ENCODE measurements at places on chromosomes 1 and 21.

DNA sequence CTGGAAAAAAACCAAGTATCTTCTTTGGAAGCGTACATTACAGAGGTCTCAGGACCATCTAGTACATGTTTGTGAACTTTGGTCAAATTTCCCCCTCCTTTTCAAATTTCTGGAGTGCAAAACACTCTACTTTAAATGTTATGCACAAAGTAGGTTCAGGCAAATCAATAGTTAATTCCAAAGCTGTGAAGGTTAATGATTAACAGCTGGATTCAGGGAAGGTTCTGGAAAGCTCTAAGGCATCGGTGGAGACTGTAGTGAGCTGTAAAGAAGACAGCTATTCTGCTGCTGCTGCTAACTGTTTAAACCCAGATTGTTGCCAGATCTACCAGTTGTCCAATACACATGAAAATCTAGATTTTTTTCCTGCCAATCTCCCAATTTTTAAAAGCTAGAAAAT lies 70.9 kb downstream of the ELAVL4 start:
- DNase-seq: no peak

GRCh38 chr1:156625436-156626078 lies 6.3 kb downstream of the HAPLN2 start:
- DNase-seq: no peak

DNA sequence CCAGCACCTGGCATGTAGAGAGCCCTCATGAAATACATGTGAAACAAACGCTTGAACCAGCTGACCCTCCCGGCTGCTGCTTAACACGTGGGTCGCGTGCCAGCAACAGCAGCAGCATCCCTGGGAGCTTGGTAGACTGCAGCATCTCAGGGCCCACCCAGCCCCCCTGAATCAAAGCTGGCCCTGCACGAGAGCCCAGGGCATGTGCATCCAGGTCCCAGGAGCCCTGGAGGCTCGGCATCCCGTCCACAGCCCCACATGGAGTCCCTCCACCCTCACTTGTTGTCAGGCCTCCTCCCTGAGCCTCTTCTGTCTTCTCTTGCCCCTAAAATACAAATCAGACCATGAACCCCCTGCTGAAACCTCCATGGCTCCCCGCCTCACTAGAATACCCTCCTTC lies 123.1 kb downstream of the MATN1 start:
- no peak for DNase-seq

DNA sequence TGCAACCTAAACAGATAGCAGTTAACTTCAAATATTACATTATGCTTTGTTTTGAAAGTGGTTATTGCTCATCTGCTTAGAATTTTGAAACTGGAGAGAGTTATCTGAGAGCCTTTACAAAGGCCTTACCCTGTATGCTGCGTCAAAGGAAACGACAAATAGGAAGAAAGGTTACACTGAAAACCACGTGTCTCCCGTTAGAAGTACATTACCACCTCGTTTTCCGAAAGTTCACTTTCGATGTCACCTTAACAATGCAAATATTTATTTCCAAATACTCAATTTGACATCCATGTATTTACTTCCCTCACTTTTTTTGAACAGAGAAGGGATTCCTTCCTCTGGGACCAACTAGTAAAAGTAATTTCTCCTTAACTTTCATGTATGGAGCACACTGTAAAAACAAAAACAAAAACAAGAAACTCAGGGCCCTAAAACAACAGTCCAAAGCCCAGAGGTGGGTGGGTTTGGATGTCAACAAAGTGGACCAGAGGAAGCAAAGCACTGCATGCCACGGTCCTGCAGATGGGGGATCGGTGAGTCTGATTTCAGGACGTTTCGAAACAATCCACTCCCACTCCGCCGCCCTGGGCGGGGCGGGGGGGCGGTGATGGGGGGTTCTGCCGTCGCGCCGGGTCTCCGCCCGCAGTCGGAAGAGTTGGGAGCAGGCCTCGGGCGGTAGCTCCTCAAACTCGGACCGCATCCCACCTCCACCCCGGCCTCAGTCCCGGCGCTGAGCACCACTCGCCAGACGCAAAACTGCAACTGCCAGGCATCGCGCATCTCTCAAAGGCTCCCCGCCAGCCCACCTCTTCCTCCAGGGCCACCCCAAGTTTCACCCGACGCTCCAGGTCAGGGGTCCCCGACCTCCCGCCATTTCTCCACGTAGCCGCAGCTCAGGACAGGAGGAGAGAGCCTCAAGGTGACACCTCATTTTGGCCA lies 841 bp downstream of the ADSS2 start:
- no peak for DNase-seq

DNA sequence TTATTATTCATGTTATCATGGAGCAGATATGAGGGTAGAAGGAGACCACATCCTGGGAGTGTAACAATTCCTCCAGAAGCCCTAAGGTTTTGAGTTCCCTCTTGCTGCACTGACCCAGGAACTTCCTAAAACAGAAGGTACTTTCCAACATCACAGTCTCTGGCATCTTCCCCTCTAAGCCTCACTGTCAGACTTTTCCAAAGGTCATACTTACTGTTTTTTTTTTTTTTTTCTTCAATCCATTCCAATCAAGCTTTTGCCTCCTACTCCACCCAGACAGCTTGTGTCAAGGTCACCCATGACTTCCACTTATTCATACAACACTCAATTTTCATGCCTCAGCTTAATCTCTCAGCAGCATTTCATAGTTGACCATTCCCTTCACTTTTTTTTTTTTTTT lies 18.4 kb upstream of the UQCRHL start:
- DNase-seq: no peak

DNA sequence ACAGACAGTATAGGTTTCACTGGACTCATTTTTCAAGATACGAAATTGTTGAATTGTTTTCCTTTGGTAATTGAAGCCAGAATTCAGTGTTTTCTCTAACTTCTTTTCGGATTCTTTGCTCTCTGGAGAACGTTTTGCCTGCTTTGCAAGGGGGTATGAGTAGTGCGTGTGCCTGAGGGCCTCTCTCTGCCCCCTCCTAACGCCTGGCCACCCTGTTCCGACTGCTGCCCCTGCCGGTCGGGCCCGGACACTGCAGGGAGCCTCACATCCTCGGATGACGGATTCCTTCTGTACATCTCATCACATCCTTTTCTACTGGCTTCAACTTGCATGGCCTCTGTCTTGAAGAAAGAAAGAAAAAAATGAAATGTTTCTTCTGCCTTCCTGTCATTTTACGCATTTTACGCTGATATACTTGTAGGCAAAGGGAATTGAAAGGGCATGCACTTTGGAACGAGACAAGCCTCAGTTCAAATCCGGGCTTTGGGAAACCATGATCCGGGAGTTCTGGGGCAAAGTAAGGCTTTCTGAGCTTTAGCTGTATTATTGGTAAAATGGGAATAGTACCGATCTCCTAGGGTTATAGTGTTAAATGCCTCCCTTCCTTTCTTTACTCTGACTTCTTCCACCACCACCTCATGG lies 65.1 kb downstream of the DISC1 start:
- no peak for DNase-seq

GRCh38 chr1:234413485-234413884 lies 40.2 kb downstream of the COA6 start:
- no peak for DNase-seq

- no peak for DNase-seq
These were observed 301.2 kb upstream of the DEPDC1 start for GRCh38 chr1:68798071-68798470.

GRCh38 chr1:247373721-247374141 lies 42.1 kb upstream of the ZNF496 start:
- DNase-seq: no peak

DNA sequence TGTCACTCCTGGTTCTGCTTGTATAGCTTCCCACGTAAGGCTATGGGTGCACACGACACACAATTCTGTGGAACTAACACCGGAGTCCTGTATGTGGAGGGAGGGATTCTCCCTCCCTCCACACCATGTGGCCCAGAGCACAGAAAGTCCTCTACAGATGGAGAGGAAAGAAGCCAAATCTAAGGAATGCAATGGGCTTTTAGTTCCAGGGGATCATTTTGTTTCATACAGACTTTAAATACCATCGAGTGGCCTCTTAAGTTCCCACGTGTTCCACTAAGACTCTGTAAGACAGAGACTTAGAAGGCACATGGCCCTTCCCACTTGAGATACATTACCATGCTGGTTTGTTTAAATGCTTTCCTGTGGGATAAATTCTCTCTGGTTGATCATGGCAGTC lies 156.0 kb downstream of the TGFB2 start:
- DNase-seq: no peak

- no peak for DNase-seq
These were observed 11.7 kb downstream of the CDKN2C start for GRCh38 chr1:50981741-50982140.

DNA sequence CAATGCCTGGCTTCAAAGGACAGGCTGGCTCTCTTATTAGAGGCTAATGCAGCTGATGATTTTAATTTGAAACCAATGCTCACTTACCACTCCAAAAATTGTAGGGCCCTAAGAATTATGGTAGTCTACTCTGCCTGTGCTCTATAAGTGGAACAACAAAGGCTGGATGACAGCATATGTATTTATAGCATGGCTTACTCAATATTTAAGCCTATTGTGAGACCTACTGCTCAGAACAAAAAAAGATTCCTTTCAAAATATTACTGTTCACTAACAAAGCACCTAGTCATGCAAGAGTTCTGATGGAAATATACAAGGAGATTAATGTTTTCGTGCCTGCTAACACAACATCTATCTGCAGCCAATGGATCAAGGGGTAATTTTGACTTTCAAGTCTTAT lies 73.8 kb upstream of the DUSP10 start:
- DNase-seq: no peak

- no peak for DNase-seq
These were observed 41.7 kb downstream of the UMODL1 start for GRCh38 chr21:42112857-42113256.

Measured in kidney epithelial cell (primary cell).